ENCODE measurements at places on chromosomes 5 and 9.

DNA sequence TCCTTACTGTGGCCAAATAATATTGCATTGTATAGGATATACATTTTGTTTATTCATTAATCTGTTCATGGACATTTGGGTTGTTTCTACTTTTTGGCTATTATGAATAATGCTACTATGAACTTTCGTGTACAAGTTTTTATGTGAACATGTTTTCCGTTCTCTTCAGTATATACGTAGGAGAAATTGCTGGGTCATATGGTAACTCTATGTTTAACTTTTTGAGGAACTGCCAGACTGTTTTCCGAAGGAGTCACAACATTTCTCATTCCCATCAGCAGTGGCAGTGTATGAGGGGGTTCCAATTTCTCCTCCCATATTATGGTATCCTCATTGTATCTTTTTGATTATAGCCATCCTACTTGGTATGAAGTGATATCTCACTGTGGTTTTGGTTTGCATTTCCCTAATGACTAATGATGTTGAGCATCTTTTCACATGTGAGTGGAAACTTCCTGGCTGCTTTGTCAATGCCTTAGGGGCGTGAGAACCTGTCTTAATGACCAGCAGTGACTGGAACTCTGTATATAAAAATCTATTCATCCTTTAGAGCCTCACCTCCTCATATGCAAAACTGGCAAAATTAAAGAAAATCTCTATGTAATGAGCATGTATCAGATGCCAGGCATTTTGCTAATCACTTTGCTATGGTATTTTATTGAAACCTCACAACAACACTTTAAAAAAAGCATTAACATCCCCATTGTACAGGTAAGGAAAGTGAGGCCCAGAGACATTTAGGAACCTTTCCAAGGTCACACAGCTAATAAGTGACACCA is 47.8 kb upstream of the TGFBR1 start:
- no peak for DNase-seq

- DNase-seq: no peak
These were observed 37.5 kb upstream of the STRBP start for GRCh38 chr9:123305879-123306278.

- DNase-seq: no peak
These were observed 17.5 kb upstream of the INSYN2B start for GRCh38 chr5:169997798-169998197.

GRCh38 chr5:177483042-177483441 is 9.6 kb upstream of the DBN1 start:
- DNase-seq: no peak

DNA sequence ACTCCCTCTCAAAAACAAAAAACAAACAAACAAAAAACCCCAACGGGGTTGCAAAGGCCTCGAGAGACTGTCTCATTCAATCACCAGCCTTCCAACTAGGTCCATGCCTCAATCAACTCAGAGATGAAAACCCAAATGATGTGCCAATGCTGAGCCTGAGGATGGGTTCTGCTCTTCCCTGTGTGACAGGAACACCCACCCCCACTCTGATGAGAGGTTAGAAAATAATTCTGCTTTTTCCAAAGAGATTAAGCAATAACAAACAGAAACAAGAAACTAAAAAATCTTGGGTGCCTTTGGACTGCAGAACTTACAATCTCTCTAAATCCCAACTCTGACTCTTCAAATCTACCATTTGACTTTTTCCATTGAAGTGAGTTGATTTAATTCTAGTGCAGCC is 25.5 kb upstream of the FBP1 start:
- no peak for DNase-seq

- DNase-seq: no peak
These were observed 9.6 kb downstream of the NDFIP1 start for GRCh38 chr5:142118155-142118686.

DNA sequence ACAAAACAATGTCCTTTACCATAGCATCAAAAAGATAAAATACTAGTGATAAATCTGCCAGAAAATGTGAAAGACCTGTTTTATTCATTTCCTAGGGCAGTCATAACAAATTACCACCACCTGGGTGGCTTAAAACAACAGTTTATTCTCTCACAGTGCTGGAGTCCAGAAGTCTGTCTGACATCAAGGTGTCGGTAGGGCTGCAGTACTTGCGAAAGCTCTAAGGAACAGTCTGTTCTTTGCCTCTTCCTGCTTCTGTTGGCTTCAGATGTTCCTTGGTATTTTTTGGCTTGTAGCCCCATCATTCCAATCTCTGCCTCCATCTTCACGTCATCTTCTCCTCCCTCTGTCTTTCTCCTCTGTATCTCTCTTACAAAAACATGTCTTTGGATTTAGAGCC is 51.0 kb downstream of the PTPDC1 start:
- no peak for DNase-seq
